Skeletal muscle cell (primary cell): ENCODE measurements at places on chromosomes 7 and 10.

GRCh38 chr10:16520900-16521299 lies 779 bp downstream of the C1QL3 start:
- no peak for DNase-seq

- DNase-seq = no peak
Observed at GRCh38 chr10:109480836-109481235, 442.5 kb downstream of the XPNPEP1 start.

DNA sequence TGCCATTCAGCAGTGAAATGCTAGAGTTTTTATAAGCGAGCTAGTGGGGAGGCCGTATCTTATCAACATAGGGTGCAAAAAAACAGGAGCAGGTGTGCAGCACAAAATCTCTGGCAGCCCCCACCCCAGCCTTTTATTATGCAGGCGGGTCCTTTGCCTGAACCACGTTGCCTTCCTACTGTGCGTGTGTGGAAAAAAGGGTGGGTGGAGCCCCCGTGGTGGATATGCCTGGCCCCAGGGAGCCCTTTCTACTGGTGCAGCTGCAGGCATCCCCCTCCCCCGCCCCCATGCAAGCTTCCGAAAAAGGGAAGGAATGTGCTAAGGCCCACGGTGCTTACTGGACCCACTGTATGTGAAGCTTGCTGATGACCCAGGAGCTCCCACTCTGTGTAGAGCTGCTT lies 175.9 kb downstream of the USP6NL start:
- DNase-seq = no peak

DNA sequence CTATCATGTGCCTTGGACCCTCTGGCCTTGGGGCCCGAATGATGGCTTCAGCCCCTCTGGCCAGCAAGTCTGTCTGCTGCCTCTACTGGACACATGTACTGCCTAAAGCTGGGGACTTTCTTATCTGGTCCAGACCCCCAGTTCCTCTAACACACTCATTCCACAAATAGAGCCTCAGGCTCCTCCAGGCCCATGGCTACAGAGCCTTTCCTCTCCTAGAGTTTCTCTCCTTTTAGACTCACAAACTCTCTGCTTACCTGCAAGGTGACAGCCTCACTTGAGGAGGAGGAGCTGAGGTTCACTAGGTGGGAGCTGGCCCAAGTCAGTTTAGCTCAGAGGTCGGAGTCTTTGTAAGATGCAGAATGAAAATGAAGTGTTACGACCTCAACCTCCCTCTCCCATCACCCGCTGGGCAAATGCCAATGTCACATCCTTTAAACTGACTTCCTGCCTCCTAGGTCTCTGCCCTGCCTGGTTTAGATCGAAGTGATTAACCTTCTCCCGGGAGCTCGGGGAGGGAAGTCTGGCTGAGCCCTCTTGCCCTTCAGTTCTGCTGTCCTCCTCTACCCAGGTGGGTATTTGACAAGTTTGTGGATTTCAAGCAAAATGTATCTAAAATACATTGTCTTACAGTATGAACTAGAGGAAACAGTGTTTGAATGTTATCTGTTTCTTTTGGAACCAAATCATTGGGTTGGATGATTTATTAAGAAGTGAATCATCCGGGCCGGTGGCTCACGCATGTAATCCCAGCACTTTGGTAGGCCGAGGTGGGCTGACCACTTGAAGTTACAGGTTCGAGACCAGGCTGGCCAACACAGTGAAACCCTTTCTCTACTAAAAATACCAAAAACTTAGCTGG lies 71.9 kb upstream of the TNS3 start:
- no peak for DNase-seq

- no peak for DNase-seq
Observed at GRCh38 chr10:79101560-79102497, 33.1 kb downstream of the ZMIZ1 start.

- DNase-seq = peak; percentile 23
Observed at GRCh38 chr10:7915923-7916536, 97.7 kb downstream of the TAF3 start.

DNA sequence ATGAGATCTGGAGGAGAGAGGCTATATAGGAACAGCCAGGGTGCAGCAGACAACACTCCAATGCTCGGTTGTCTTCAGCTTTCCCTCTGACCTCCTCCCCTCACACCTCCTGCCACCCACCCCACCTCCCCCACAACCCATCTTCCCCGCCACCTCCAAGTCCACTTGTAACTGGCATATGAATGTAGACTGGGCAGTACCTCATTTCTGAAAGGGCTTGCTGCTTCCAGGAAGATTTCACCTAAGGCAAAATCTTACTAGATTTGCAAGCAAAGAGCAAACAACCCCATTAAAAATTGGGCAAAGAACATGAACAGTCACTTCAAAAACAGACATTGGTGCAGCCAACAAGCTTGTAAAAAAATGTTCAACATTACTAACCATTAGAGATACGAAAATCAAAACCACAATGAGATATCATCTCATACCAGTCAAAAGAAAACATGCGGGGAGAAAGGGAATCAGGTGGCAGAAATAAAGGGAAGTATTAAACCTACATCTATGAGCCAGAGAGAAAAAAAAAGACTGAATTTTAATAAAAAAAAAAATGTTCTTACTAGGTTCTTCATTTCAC lies 164.6 kb upstream of the C1GALT1 start:
- DNase-seq = no peak

DNA sequence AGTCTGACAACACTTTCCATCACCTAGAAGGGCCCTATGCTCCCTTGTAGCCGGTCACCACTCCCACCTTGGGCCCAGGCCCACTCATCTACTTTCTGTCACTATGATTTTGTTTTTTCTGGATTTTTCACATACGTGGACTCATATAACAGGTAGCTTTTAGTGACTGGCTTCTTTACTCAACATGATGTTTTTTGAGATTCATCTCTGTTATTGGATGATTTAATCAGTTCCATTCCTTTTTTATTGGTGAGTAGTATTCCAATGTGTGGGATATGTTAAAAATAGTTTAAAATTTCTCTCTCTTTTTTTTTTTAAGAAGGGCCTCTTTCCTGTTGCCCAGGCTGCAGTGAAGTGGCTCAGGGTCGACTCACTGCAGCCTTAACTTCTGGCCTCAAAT lies 9.3 kb downstream of the PALD1 start:
- DNase-seq = no peak

GRCh38 chr7:48511080-48511479 lies 339.8 kb downstream of the ABCA13 start:
- DNase-seq = no peak
